Mammary epithelial cell (primary cell): ENCODE measurements at places on chromosomes 5 and 9. TPM values are rescaled to one million over a fixed set of nuclear protein-coding genes. Genes with fewer than 3 reads are reported as not detected.

GRCh38 chr5:150879358-150879757 is 25.4 kb downstream of the ZNF300 start:
- no peak for DNase-seq

DAB2IP gene
- total RNA-seq, result 103 TPM

PPIC gene
- total RNA-seq, result 26.5 TPM

DNA sequence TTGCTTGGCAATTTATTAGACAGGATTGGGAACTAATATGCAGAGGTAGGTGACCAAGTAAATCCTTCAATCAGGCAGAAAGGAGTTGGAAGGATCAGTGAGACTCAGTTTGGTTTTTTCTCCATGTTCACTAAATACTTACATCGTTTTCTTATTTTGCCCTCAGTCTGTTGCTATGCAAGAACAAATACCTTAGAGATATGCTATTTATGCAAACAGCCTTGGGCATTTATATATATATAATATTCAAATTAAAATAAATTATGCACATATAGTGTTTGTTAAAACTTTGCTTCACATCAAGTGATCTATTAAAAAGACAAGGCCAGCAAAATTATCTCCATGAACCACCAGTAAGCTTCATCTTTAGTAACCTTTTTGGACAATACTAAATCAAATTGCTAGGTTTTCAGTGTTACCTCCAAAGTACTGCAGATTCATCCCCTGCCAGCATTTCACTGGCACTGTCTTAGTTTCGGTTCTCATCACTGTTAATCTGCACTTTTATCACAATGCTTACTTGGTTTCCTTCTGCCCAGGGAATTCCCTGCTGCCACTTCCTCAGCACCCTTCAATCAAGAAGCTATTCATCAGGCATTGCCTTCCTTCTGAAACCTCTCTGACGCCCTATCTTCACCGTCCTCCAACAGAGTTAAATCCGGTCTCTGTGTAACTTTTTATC is 26.0 kb upstream of the LIFR start:
- no peak for DNase-seq

- no peak for DNase-seq
These were observed 8.1 kb downstream of the PPP3R2 start for GRCh38 chr9:101586651-101587050.

PDLIM7 gene
- total RNA-seq, result 235 TPM

DNA sequence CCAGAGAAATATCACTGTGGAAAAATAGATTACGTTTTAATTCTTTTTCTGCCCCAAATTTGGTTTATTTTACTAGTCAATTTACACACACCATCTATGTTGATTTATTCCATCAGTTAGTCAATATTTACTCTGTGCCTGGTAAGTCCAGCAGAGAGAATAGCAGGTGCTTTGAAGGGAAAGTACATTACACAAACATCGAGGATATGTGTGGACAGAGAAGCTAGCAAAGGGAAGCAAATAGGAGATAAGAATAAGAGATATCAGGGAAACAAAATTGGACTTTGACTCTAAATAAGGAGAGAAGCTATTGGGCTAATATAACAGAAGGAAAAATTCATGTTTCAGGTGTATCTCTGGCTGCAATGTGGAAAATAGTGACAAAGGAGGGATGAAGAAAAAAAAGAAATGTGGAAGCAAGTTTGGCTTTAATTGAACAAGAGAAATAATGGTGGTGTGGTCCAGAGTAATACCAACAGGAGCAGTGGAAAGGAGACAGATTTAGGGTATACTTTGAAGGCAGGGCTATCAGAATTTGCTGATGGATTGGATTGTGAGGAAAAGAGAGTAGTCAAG is 587.7 kb upstream of the CDH6 start:
- no peak for DNase-seq
